ENCODE measurements at places on chromosomes 4 and X.
A peak's percentile ranks its signal among the peaks of the same experiment; 100 is the strongest.

DNA sequence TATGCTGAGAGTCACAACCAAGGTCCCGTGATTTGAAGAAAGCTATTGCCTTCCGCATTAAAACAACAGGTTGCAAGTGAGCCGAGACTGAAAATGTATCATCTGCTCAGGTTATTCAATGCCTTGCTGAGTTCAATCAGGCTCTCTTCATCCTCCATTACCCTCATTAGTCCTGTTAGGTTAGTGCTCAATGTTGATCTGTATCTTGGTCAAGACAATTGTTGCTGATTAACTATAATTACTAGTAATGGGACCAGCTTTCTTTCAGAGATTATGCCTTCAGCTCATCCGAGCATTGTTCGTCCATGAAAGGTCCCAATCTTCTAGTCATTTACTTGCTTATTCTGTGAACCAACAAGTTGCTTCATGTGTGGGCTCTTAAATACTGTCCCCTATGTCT lies 534.6 kb upstream of the FAM241A start:
- no peak for DNase-seq

- peak; percentile 56 for DNase-seq
These were observed 50.2 kb downstream of the PRKG2 start for GRCh38 chr4:81164623-81165416.

DNA sequence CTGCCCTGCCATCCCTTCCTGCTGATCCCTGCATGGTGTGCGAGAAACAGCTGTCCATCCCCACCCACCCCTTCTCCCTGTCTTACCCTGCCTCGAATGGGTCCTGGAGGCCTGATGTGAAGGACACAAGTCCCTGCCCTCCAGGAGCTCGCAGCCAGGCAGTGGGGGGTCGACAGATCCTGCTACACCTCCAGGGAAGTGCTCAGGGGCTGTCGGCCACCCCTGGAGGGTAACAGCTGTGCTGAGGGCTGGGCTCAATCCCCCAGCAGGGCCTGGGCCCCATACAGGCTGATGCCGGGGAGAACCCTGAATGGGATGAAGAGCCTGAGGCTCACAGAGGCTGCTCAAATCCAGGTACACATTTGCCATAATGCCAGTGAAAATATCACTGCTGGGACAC lies 17.6 kb downstream of the HMX1 start:
- DNase-seq, result no peak

DNA sequence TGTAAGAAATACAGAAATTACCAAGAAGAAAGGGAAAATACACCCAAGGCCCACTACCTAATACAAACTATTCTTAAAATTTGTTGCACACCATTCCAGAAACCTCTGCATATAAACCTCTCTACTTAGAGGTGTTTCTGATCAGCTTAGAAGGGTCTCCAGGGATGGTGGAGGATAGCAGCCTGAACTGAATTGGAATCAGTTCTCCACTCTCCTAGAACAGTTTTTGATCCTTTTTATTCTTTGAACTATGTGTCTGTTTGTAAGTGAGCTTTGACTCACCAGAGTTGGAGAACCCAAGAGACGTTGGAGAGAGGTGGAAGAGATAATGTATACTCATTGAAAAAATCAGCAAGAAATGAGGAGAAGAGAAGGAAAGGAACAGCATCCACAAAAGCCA lies 96.6 kb upstream of the OTUD4 start:
- no peak for DNase-seq

GRCh38 chr4:11155208-11155867 lies 273.4 kb downstream of the HS3ST1 start:
- no peak for DNase-seq

DNA sequence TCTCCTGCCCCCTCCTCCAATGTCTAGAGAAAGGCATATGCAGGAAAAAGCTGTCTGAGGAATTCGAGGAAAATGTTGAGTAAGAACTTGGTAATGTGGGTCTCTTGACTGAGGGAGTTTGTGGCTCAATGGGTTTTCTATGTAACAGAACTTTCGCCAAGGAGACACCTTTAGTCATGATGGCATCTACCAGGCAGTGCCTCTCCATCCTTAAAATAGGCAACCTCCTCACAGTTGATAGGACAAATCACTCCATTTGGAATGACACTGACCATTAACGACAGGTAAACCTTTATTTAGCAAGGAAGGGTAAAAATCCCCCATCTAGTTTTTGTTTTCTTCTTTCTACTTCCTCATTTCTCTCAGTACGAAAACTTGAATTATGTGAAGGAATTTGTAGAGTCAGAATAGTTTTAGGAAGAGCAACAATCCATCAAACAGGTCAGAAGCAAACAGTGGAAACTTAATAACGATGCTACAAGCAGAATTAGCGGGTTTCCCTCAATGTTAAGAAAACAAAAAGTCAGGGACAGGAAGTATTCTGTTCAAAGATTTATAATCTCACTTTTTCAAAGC lies 2.7 kb downstream of the GSX2 start:
- DNase-seq, result no peak

GRCh38 chr4:139576219-139576618 lies 20.2 kb upstream of the SETD7 start:
- DNase-seq, result peak; percentile 55

- no peak for DNase-seq
These were observed 22.9 kb downstream of the FAT1 start for GRCh38 chr4:186700746-186701145.

GRCh38 chr4:54107951-54108748 lies 8.2 kb downstream of the GSX2 start:
- no peak for DNase-seq

DNA sequence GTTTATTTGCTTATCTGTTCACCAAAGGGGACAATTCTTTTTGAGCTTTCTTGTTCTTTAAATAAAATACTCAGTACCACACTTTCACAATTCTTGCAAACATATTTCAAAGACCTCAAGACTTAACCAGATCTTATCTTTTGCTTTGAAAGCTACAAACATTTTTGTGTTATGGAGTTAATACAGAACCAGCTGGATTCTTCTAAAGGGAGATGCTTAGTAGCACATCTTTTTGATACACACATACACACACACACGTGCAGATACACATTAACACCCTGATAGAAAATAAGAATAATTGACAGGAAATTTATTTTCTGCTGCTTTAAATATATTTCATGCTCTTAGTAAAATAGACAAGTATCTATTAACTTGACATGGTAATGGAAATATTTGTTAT lies 379.1 kb downstream of the SH2D1A start:
- DNase-seq, result no peak

- DNase-seq, result peak; percentile 5
These were observed 759 bp downstream of the ZC4H2 start for GRCh38 chrX:64975491-64975890.

- peak; percentile 14 for DNase-seq
These were observed 8.8 kb downstream of the EPHA5 start for GRCh38 chr4:65661471-65661870.

DNA sequence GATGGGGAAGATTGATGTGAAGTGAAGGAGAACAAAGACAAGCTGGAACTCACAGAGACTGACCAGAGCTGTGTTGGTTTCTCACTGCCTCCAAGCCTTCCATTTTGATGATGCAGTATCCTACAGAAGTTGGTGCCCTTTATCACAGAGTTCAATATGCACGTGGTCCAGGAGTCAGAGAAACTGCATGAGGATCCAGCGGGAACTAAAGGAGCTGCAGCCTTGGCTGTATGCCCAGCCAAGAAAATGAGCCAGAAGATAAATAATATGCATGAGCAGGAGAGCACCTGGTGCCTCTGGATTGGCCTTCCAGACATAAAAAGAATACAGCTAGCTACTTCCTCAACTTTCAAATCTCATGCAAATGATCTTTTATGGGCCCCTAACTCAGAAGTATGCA lies 44.3 kb upstream of the DCLK2 start:
- peak; percentile 70 for DNase-seq

DNA sequence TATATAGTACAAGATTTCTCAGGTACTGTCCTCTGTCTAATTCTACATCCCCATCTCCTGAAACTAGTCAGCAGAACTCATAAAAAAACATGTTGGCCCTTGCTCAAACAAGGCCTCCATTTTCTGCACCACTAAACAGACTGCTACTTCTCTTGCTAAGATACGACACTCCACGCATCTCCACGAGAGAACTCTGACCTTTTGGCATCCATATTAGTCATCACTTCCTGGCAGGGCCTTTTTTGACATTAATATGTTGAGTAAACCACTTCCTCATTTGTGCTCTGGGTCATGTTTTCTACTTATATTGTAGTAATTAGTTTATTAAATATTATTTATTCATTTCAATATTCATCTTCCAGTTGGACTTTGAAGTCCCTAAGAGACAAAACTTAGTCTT lies 65.6 kb downstream of the DCAF8L1 start:
- peak; percentile 50 for DNase-seq

DNA sequence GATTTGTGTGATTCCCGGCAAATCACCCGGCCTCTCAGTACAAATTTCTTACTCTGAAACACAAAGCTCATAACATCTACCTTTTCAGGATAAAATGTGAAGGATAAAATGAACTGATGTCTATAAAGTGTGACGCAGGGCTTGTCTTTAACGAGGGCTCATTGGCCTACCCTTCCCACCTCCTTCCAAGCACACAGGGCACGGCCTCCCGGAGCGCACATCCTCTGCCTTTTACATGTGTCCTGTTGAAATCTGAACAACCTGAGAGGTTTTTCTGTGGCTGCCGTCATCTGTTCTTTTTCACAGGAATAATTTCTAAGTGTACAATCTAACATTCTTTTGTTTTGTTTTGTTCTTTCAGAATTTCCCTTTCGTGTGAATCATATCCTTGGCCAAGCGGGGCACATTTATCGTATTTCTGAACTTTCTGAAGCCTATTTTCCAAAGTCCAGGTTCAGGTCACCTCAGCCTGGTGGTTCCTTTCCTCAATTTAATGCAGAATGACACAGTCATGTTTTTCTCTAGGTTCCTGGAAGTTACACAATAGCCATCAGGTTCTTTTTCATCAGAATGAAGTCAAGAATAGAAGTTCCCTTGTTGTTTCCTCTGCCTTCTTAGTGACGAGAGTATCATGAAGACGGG lies 53.1 kb upstream of the SPRY1 start:
- peak; percentile 32 for DNase-seq

GRCh38 chr4:83388313-83388676 lies 53.6 kb upstream of the HPSE start:
- DNase-seq, result peak; percentile 13

DNA sequence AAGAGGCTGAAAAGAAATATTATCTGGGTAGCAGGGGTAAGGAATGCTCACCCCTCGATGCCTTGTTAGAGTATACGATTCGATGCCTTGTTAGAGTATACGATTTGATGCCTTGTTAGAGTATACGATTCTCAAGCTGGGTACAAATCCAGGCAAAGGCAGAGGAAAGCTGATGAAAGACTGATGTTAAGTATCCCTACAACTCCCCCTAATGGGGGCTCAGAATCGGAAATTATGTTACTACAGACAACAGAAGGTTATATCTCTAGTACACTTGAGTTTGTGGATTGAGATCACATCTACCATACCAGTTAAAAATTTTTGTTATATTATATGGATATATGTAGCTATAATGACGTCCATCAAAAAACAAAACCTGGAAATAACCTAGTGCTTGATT lies 4.8 kb downstream of the LRRC66 start:
- DNase-seq, result peak; percentile 54

All from choroid plexus epithelial cell (primary cell).